ENCODE measurements at places on chromosomes 3 and 15.

DNA sequence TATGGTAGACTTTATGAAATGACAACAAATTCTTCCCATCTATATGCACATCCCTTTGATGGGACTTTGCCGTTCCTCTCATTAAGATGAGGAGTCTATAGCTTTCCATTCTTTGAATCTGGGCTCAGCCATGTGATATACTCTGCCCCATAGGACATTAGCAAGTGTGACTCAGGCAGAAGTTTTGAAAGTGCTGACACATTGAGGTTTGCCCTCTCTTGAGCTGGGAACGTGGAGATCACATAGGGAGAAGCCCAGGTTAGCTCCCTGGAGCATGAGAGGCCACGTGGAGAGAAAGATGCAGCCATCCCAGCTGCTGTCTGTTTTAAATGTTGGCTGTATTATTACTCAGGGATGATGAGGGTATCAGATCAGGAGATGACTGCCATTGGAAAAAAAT is 67.7 kb upstream of the OXTR start:
- DNase-seq, result peak; percentile 60

DNA sequence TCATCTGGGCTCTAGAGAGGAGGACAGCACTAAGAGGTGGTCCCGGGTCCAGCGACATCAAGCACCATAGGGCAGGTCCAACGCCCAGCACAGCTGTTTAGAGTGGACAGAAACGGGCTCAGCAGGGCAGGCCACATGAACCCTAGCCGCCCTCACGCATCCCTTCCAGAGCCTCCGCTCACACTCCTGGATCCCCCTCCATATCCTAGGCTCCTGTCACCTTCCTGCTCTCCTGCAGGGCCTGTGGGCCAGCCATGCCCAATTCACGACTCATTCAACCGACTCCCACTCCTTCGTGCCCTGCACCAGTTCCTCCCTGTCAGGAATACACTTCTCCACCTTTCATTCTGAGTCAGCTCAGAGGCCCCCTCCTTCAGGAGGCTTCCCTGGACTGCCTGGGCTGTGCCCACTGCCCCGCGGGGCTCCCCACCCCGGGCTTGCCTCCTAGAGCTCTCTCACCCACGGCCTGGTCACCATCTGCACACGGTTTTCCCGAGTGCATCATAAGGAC is 90.2 kb downstream of the LINGO1 start:
- no peak for DNase-seq

GRCh38 chr15:23642413-23643044 is 5.1 kb downstream of the MAGEL2 start:
- peak; percentile 6 for DNase-seq

- DNase-seq, result no peak
Measured at GRCh38 chr3:160378331-160379109, 20.5 kb downstream of the IFT80 start.

GRCh38 chr3:82462977-82463376 is 701.5 kb upstream of the GBE1 start:
- DNase-seq, result no peak

DNA sequence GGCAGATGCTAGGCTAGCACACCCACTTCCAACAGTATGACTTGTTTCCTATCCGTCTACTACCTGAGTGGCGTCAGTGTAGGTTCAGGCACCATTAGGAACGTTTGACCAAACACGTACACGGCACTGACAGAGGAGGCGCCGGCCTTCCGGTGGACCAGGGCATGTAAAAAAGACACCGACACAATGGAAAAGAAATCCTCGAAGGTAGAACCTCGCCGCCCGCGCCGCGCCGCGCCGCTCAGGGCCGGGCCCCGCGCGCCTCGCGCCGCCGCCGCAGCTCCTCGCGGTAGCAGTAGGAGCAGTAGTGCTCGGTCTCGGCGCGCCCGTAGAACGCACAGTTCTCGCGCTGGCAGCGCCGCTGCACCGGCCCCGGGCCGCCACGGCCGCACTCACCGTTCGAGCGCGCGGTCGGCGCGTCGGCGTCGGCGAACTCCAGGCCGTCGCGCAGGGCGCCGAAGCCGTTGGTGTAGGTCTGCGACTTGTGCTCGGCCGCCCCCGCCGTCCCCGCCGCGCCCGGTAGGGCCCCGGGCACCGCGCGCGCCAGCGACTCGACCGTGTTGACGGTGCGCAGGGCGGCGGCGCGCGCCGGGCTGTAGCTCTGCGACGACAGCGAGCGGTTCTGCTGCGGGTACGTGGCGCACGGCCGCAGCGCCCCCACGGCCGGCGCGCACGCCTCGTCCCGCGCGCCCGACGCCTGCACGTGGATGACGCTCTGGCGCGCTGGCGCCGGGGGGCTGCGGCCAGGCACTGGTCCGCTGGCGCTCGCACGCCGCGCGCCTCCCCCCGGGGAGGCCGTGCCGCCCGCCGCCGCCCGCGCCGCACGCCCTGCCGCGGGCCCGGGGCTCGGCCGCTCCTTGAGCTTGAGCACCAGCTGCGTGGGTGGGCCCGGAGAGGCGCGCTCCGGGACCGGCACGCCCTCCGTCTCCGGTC is 156.7 kb downstream of the KLF13 start:
- no peak for DNase-seq

DNA sequence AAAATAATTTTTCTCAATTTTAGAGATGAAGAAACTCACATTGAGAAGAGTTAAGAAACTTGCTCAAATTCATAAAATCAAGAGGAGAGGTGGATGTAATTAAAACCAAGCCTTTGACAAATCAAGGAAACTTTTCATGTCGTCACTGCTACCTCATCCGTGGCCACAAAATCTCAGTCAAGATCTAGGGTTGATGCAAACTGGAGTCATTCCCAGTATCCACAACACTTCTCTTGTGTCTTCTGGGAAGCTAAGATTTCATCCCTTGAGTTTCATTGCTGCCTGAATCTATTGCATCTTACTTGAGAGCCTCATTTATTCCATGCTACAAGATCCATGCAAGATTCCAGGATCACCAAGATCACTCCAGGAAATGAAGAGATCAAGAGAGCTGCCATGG is 5.4 kb upstream of the FBN1 start:
- no peak for DNase-seq
